ENCODE measurements at places on chromosomes 2 and 18.
A peak's percentile ranks its signal among the peaks of the same experiment; 100 is the strongest.

- no peak for DNase-seq
These were observed 280.5 kb downstream of the TCF4 start for GRCh38 chr18:55307505-55307904.

DNA sequence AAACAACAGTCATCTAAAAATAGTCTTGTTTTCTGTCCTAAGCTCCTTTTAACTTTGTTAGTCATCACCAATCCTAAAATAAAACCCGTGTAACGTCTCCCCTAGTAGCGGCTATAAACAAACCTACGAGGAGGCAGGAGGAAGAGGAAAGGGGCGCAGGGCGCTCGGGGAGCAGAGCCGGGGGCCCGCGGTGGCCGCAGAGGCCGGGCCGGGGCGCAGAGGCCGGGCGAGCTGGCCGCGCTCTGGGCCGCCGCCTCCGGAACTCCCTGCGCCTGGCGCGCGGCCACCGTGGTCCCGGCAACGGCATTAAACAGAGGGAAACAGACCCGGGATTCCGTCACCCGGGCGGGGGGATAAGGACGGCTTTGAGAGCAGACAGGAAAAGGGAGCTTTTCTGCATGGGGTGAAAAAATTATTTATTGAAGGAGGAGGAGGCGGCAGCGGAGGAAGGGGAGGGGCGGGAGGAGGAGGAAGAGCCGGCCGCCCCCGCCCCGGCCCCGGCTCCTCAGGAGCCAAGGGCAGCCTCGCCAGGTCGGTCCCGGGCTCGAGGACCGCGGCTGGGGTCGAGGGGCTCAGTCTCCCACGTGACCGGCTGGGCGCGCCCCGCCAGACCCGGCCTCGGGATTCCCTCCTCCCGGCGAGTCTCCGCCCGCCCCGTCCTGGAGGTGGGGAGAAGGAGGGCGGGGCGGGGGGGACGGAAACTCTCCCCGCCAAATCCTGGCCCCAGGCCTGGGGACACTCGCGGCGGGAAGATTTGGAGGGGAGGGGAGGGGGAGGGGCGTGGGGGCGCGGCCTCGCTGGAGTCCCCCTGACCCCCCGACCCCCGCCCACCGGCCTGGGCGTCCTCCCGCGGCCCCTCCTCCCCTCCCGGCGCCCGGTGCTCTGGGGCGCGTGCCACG lies 1.8 kb upstream of the NFATC1 start:
- peak; percentile 30 for DNase-seq

GRCh38 chr2:158006961-158007719 lies 94.5 kb upstream of the UPP2 start:
- DNase-seq, result no peak

DNA sequence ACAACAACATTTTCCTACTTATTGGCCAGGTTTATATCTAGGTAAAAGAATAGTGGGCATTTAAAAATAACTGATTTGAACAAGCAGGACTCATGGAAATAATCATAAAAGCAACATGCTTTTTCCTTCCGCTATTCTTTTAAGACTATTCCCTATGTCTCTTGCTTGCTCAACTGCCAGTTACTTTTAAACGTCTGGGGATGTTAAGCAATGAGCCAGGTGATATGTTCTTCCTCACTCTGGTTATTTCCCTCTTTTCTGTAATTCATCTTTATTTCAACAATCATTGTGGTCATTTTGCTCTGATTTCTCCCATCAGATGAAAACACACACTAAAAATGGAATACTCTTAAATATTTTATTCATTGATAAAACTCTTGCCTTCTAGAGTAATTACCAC lies 33.4 kb upstream of the SLC8A1 start:
- no peak for DNase-seq

GRCh38 chr2:218428846-218429558 lies 10.1 kb downstream of the VIL1 start:
- DNase-seq, result no peak

GRCh38 chr2:60652832-60653340 lies 99.4 kb upstream of the BCL11A start:
- no peak for DNase-seq

GRCh38 chr2:166193407-166193806 lies 65.6 kb upstream of the SCN1A start:
- no peak for DNase-seq

DNA sequence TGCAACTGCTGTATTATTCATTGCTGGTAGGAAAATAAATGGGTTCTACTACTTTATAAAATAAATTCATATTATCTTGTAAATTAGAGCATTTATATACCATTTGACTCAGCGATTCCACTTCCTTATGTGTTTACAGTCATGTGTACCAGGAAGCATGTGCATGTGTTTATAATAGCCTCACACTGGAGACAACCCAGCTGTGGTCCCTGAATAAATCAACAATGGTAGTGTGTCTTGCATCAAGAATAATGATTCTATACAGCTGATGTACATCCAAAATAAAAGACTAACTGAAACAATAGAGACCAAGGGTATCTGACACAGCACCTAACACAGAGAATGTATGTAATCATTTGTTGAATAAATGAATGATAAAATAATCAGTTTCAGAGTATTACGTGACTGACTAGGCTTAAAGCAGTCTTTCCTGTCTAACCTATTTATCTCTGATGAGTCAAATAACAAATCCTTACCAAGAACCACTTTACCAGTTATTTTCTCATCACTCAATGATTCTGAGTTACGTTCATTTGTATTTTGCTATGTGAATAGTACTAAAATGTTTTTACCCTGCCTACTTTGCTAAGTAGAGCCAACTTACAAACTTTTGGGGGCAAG lies 216.8 kb downstream of the UBE2E3 start:
- DNase-seq, result no peak

- no peak for DNase-seq
These were observed 69.2 kb downstream of the RIT2 start for GRCh38 chr18:43046322-43046721.

Data from activated naive CD4-positive, alpha-beta T cell (primary cell).